ENCODE measurements at places on chromosomes 6 and 20.
A peak's percentile ranks its signal among the peaks of the same experiment; 100 is the strongest.

DNA sequence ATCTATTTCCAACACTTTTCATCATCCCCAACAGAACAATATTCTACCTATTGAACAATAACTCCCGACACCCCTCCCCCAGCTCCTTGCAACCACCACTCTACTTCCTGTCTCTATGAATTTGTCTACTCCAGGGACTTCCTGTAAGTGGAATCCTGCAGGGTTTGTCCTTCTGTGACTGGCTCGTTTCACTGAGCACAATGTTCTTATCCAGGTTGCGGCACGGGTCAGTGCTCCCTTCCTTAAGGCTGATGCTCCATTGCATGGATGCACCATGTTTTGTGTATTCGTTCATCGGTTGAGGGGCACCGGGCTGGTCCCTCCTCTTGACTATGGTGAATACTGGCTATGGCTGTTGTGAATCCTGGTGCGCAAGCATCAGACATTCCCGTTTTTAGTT is 163.2 kb downstream of the TBXT start:
- DNase-seq = no peak

- DNase-seq = no peak
Observed at GRCh38 chr6:145929037-145929633, 35.0 kb downstream of the SHPRH start.

DNA sequence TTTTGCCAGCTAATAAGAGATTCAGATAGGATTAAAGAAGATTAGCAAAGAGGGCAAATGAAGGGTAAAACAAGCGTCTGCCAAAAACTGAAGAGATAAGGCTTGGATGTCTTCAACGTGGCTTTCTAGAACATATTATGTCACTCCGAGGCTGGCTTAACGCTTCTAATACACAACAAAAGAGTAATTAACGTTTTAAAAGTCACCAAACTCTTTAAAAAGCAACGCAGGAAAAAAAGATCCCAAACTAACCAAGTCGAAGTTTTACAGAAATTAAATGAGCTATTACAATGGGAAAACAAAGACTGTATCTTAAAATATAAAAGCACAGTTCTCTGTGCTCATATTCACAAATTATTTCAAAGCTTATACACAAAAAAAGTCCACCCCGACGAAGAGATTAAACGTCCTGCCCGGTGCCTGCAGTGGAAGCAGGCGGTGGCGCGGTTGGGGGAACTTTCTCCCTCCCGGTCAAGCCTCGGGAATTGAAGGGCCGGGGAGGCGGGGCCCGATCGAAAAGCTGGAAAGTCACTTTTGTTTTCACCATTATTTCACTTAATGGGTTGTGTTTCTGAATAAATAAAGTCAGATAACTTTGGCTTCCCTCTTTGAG is 1.2 kb downstream of the MAK start:
- no peak for DNase-seq

- no peak for DNase-seq
Observed at GRCh38 chr6:35352735-35353134, 10.4 kb downstream of the PPARD start.

- peak; percentile 81 for DNase-seq
Observed at GRCh38 chr6:33312361-33313104, 1.3 kb downstream of the TAPBP start.

DNA sequence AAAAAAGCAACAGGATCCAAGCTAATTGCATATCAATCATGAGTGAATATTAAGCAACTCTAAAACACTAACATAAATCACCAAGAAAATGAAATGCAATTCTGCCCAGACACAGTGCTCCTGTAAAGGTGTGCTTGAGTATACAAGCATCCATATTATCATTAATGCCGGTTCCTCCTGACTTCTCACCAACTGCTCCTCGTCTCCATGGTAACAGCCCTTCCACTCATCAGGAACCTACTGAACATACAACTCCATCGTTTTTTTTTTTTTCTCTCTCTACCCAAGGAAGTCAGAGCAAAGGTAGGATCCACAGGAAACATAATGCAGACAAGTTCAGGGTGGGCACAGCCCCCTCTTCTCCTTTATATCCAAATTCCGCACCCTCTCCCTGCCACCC is 12.4 kb downstream of the GABBR1 start:
- no peak for DNase-seq

DNA sequence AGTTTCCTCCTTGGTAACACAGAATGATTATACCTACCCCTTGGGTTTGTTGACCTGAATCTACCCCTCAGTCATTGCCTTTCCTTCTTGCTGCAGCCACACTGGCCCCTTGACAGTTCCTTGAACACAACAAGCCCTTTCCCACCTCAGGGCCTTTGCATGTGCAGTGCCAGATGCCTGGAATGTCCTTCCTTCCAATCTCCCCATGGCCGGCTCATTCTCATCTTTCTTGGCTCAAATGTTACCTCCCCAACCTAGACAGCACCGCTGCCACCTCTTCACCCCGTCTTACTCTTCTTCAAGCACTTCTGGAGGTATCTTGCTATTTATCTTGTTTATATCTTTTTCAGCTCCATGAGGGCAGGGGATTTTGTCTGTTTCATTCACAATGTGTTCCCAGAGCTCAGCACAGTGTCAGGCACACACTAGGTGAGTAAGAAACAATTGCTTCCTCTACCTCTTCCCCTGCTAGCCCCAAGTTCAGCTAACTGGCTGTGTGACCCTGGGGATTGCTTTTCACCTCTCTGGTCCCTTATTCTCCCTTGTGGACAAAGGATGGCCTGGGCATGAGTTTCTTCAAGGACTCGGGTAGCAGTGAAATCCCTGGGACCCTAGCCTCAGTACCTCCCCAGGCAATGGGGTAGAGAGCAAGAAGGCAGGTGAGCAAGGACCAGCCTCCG is 121.5 kb downstream of the CEBPB start:
- DNase-seq = no peak

GRCh38 chr6:86203044-86203443 is 560.4 kb upstream of the SYNCRIP start:
- DNase-seq = no peak

DNA sequence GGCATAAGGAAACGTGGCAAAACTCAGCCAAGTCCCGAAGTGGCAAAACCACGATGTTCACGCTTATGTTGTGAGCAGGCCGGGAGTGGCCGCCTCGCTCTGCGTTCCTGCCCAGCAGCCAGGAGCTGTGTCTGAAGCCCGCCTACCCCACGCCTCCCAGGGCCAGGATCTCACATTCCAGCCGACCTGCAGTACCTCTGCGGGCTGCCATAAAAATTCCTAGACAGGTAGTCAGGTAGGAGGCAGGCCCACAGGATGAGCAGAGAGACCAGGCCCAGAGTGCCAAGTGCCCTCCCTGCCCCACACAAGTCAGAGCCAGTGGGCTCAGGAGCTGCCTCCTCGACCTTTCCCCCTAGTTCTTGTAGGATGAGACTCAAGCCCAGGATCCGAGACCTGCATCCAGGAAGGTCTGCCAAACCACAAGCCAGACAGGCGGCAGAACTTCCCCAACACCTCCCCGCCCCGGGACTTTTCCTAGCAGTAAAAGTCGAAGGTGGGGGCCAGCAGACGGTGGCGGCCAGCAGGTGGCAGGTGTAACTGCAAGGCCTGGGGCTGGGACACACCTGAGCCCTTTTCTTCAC is 16.7 kb downstream of the PMEPA1 start:
- DNase-seq = no peak

Data from stimulated activated effector memory CD8-positive, alpha-beta T cell treated with anti-CD3 and anti-CD28 coated beads, Interleukin-12 subunit alpha, Interleukin-12 subunit beta, amount 100 ng/mL, for 72 hours (primary cell).